ENCODE measurements at places on chromosomes 1 and 21.

DNA sequence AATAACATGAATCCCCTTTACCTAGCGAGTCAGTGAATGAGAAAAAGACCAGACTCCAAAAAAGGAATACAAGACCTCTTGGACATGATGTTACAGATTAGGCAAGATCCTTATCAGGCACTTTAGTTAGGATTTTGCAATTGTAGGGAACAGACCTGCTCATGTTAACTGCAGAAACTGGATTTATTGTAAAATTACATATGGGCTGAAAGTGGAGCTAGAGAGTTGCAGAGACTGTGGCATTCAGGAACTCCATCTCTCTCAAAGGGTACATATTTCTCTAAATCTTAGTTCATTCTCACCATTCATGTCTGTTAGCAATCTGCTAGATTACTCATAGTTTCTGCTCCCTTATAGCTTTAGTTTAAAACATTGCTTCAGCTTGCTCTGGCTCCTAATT is 142.2 kb downstream of the PAPPA2 start:
- no peak for DNase-seq

- peak; percentile 63 for DNase-seq
Measured at GRCh38 chr1:154157520-154158306, 2.8 kb upstream of the NUP210L start.

DNA sequence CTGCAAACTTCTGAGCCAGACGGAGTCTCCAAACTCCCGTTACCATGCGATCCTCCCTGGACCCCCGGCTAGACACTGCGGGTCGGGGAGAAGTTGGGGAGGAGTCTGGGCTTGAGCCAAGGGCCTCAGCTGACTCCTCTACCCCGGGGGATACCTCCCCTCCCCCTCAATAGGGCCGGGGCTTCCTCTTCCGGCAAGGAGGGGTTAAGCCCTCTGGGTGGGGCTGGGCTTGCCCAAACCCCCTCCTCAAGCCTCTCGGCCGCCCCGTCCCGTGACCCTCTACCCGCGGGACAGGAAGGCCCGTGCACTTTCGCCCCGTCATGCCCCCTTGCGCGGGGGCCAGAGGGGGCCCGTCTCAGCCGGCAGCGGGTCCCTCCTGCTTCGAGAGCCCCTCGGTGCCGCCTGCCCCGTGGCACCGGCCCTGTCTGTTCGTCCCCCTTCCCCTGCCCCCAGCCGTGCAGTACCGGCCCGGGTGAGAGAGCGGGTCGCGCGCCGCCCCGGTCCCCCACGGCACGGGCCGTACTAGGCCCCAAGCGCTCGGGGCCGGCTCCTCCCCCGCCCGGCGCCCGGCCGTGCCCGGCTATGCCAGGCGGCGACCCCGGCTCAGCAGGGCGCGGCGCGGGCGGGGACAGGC is 652 bp downstream of the ARL8A start:
- DNase-seq = no peak

DNA sequence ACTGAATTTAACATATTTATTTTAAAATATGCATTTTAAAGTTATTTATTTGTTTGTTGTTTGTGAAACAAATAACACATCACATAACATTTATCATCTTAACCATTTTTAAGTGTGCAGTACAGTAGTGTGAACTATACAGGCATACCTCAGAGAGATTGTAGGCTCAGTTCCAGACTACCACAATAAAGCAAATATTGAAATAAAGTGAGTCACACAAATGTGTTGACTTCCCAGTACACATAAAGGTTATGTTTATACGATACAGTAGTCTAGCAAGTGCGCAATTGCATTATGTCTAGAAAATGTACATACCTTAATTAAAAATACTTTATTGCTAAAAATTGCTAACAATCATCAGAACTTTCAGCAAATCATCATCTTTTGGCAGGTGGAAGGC is 739.4 kb upstream of the ADGRL4 start:
- no peak for DNase-seq

- no peak for DNase-seq
Measured at GRCh38 chr1:58573138-58573537, 3.9 kb downstream of the TACSTD2 start.

DNA sequence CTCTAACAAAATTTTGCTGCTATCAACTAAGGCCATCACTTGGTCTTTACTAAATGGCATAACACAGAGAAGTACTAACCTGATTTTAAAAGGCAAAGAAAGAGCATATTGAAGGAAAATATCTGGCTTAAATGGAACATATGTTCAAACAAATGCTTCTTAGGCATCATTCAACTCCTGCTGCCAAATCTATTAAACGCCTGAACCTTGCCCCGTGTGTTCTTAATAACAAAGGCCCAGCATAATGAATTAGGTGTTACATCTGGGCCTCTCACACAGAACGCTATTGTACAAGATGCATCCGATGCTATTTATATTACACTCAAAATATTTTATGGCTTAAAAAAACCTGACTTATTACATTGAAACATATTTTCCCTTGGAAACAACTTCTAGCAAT is 48.4 kb downstream of the B3GALNT2 start:
- DNase-seq = no peak

DNA sequence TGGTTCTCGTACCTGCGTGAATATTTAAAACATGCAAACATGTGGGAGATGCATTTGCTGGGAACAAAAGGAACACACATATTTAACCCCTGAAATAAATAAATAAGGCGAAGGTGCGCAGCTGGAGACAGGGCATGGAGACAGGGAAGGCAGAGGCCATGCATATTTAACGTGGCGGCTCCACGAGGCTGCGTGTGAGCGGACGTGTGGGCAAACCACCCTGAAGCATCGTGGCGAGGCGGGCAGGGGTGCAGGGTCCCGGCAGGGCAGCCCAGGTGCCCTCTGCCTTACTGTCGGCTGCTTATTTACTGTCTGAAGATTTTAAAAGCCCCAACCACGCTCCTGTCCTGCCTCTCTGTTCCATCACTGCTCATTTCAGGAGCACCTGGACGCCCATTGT is 104.0 kb upstream of the ACTRT2 start:
- no peak for DNase-seq

DNA sequence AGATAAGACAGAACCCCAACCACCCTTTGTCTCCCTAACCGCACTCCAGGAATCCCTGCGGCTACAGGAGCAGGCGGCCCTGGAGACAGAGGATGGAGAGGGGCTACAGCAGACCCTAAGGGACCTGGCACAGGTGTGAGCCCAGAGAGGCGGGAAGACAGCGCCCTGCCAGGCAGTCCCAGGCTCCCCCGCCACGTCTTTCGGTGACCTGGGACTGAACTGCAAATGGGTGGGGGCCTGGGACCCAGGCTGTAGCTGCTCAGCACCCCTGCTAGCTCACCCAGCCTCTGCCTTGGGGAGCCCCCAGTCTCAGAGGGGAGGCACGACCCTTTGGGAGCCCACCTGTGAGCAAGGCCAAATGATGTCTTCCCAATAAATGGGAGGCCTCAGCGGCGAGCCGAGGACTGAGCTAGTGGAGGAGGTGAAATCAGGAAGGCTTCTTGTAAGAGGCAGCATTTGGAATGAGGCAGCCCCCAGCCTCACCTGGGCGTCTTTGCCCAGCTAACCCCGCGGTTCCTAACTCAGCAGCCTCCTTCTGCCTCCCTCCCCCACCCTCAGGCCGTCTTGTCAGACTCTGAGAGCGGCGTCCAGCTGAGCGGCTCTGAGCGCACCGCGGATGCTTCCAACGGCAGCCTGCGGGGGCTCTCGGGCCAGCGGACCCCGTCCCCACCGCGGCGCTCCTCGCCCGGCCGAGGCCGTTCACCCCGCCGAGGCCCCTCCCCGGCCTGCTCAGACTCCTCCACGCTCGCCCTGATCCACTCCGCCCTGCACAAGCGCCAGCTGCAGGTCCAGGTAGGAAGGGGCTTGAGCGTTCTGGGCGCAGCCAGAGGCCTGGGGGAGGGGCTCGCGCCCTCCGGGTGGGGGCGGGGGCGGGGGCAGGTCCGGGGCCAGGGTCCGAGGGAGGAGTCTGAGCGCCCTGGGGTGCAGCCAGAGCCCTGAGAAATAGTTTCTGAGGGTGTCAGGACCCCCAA is 16.9 kb downstream of the CROCC start:
- no peak for DNase-seq

DNA sequence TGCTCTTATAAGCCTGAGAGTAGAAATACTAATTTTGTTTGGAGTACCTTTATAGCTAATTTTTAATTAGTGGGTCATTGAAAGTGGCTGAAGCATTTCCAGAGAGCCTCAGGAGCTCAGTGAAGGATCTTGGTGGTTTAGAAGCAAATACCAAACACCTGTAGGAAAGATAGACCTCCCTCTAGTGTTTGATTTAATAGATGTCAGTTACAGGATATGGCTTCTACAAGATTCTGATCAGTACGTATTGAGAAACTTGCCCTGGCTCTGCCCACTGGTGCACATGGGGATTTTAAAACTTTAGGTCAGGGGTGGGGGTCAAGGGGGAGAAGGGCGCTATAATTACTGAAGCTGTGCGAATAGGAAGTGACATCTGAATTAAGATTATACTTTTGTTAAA is 122.2 kb downstream of the POU2F1 start:
- no peak for DNase-seq

- DNase-seq = peak; percentile 83
Measured at GRCh38 chr1:248838357-248839167, 538 bp downstream of the ZNF672 start.

DNA sequence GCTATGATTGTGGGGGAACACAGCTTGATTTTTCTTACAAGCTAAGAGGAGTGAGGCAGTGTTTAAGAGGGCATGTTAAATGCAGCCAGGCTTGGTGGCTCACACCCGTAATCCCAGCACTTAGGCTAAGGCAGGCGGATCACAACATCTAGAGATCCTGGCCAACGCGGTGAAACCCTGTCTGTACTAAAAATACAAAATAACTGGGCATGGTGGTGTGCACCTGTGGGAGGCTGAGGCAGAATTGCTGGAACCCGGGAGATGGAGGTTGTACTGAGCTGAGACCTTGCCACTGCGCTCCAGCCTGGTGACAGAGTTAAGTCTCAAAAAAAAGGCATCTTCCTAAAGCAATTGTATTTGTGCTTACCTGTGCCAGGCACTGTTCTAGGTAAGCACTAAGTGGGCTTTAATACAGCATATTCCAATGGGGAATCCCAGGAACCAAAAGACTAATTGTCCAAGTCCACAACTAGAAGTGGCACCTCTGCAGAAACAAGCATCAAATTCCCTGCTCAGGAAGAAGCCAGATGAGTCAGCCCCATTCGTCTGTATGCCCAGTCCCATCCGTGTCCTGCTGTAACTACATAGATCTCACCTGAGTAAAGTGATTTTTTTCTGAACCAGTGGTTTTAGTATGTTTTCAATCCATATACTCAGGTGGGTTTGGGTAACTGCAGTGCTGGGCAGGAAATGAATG is 4.6 kb downstream of the RCC1 start:
- no peak for DNase-seq

DNA sequence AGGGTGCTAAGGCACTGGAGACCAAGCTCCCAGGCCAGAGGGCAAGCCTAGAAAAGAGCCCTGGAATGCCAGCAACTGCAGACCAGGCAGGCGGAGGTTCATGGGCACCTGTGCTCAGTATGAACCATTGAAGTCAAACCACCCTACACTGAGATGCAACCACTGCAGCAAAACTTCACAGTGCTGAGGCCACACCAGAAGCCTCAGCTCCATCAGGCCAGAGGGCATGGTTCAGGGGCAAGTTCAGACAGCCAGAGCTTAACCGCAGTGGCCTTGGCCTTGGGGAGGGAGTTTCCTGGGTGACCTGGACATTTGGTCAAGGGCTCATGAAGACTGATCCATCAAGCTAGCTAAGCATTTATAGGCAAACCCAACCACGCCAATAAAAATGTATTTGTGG is 7.1 kb downstream of the RCC2 start:
- no peak for DNase-seq

- no peak for DNase-seq
Measured at GRCh38 chr1:57061369-57061768, 95.6 kb upstream of the C8B start.

DNA sequence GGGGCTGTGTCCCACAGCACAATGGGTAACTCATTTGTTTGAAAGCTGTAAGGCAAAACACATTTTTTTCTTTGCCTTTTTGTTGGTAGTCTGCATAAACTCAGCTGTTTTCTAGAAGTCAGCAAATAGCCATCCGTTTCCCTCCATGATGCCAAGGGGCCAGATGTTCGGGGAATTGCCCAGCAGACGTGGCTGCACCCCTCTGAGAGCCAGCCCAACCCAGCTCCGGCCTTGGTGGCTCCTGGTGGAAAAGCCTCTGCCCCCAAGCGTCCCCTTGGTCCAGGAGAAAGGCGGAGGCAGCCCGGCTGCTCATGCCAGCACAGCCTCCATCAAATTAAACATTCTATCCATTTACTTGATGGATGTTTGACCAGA is 58.4 kb upstream of the ADARB1 start:
- no peak for DNase-seq

DNA sequence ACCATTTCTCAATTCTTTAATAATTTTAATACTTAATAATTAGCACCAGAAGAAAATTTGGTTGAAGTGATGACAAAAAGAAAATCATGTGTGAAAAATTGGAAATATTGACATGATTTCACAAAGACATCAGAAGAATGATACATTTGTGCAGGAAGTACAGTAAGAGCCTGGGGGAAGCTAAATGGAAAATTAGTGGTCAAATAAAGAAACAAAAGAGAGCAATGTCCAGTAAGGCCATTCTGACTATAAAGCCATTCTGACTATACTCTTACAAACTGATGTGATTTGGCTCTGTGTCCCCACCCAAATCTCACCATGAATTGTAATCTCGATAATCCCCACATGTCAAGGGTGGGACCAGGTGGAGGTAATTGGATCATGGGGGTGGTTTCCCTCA is 48.6 kb upstream of the KCNE1 start:
- DNase-seq = no peak

- DNase-seq = no peak
Measured at GRCh38 chr21:38142224-38142623, 114.6 kb upstream of the KCNJ15 start.

DNA sequence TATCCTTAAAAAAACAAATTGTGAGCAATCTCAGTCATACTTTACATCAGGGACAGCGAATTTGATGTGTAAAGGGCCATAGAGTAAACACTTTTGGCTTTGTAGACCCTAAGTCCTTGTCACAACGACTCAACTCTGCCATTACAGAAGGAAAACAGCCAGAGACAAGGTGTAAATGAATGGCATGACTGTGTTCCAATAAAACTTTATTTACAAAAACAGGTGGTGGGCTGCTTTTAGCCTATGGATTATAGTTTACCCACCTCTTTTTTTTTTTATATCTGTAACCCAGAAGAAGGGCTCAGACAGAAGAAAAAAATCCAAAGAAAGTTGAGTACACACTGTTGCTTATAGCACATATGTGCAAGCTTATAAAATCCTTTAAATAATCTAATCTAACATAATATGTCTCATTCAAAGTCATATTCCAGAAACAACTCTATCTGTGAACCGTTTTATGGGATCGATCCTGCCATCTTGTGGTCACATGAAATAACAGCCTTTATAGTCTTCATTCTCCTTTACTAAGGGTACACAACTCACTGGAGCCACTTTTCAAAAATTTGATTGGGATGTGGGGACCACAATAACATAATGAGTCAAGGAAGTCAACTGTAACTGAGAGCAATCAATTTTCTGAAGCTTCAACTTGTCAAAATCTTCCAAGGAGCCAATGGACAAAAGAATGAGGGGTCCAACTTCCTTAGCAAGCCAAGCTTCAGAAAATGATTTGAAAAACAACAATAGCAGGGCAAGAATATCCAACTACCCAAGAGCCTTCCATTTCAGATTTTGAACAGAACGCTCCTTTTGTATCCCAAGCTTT is 142.2 kb upstream of the KRTAP19-8 start:
- no peak for DNase-seq

Measured in activated CD4-positive, alpha-beta T cell treated with anti-CD3 and anti-CD28 coated beads, Interleukin-2, amount 50 U/mL, for 4 hours (primary cell).